ENCODE measurements at places on chromosomes 12 and 14.

- DNase-seq = peak; percentile 81
These were observed 82.6 kb upstream of the USP44 start for GRCh38 chr12:95633732-95634465.

DNA sequence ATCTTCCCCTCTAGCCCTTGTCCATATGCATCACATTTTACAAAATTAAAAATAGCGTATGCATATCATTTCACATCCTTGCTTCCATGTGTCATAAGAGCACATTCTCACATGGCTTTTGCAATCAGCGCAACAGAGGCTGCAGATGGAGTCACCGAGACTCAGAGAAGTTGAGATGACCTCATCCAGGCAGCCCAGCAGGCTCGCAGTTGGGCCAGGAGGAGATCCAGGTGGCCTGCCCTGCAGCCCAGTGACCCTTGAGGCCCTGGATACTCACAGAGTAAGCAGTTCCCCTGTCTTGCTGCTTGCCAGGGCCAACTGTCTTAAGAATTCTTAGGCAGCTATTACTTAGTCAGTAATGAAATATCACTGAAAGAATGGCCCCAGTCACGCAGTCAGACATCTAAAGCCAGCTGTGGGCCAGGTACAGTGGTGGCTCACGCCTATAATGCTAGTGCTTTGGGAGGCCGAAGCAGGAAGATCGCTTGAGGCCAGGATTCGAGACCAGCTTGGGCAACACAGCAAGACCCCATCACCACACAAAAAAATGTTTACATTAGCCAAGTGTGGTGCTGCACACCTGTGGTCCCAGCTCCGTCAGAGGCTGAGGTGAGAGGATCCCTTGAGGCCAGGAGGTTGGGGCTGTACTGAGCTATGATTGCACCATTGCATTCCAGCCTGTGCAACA is 9.1 kb downstream of the CAMKK2 start:
- no peak for DNase-seq

GRCh38 chr12:26422839-26423398 is 227.5 kb downstream of the SSPN start:
- no peak for DNase-seq

DNA sequence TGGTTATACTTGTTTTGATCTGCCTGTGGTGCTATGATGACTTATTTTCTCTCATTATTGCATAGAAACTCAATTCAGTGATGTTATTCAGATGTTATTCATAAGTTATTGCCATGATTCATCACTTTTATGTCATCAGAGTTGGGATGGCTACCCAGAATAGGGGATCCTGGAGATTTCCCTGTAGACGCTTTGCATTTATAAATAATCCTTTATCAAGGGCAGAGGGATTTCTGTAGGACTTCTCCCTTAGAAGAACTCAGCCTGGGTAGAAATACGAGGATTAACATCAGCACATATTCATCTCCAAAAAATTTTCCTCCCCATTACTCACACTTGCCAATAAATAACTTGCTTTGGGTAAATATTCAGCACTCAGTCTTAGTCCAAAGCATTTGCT is 4.9 kb downstream of the GPRC5A start:
- DNase-seq = no peak

- DNase-seq = no peak
These were observed 8.3 kb downstream of the TMX1 start for GRCh38 chr14:51248016-51248987.

DNA sequence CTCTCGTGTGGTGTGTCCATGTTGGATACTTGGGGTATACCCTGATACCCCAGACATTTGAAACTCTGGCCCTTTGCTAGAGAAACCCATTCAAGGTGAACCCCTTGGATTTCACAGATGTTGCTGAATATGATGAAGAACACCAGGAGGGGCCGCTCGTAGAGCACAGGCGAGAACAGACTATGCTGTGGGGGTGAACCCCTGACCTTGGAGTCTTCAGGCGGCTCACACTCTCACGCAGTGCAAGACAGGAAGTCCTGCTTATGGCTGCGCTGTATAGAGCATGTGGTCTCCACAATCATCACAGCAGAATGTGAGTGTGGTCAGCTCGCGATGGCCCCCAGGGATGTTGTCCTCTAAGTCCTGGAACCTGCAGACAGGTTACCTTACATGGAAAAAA is 60.4 kb downstream of the SLC15A4 start:
- no peak for DNase-seq

DNA sequence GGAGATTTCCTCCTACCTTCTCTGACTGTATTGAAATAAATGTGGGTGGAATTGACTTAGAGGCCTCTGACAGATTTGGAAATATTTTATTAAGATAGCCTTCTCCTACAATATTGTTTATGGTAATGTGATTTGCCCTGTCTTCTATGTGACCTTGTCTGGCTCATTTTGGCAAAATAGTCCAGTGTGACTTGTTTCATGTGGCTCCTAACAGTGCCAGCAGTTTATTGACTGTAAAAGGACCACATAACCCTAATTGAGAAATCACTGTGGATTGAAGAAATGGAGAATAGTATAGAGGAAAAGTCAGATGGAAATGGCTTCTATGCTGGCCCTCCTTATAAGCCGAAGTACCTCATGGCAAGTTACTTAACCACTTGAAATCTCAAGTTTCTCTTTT is 170.9 kb upstream of the PTPRQ start:
- DNase-seq = no peak

GRCh38 chr14:62696331-62696924 is 348.8 kb downstream of the KCNH5 start:
- no peak for DNase-seq

GRCh38 chr14:32720927-32721326 is 217.8 kb upstream of the NPAS3 start:
- no peak for DNase-seq

DNA sequence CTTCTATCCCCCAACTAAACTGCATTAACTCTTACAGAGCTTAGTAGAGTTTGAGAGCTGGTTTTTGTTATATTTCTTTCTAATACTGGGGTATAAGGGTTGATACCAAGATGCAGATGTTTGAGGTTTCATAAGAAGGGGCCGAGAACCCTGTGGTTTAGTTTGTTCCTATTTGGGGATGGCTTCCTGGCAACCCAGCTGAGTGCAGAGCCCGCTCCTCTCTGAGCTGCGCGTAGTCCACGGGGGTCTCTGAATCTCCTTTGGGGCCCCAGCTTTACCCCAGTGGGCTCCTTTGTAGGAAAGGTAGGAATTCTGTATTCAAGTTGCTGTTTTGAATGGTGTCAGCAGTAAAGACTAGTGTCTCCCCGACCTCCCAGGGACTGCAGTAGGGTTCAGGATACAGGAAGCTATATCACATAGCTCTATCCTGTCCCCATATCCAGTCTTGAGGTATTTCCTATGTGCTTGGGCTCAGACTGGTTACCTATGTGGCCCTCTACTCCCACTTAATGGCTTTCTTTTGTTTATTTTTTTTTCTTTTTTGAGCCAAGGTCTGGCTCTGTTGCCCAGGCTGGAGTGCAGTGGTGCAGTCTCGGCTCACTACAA is 25.4 kb downstream of the PLXNC1 start:
- DNase-seq = no peak

- DNase-seq = no peak
These were observed 10.3 kb downstream of the OR10P1 start for GRCh38 chr12:55647027-55647426.

DNA sequence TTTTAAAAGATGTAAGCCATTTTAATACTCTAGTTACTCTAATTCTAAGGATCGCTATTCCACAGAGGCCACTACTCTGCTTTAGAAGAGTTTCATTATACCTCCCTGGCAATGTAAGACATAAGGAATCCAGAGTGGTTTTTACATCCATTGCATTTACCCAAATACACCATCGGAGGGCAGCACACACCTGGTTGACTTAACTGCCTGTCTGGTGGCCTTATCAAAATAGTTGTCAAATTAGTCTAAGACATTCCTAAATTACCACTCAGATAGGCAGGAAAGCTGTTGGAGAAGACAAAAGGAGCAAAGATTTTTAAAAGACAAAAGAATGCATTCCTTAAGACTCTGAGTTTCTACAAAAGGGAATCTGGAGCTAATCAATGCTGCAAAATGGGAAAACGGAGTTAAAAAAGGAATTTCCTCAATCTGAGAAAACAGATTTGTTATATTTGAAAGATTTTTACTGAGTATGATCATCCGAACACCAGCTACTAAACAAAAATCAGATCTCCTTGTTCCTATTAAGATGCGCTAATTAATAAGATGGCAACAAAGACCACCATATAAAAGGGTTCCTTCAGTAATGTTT is 33.8 kb upstream of the FGD4 start:
- DNase-seq = peak; percentile 25

DNA sequence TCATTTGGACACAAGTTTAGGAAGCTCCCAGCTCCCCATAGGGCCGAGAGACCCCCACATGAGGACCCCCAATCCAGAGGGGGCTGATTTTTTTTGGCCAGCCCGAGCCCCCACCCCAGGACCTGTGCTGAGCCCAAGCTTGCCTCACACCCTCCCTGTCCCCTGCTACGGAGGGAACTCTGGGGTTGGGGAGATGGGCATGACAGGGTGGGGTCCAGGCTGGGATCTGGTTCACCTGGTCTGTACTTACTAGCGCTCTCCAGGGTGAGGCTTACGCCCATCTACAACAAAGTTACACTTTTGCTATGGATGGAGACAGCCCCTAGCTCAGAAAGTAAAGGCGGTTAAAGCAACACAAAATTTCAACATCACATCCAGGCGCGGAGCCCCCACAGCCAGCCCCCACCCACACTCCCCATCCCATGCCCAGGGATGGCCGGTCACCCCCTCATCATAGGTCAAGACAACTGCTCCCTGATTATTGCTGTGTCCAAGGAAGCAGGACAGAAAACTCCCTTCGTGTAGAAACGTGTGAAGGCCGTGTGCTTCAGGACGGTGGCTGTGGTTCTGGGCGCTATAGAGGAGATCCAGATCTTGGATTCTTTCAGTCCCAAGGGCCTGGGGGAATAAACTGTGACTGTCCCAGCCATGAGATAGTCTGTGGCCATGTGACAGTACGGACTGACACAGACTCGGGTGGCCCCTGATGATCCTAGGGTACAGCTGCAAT is 10.7 kb downstream of the SLC25A29 start:
- DNase-seq = no peak

GRCh38 chr12:96587691-96588090 is 98.3 kb downstream of the CFAP54 start:
- DNase-seq = no peak

DNA sequence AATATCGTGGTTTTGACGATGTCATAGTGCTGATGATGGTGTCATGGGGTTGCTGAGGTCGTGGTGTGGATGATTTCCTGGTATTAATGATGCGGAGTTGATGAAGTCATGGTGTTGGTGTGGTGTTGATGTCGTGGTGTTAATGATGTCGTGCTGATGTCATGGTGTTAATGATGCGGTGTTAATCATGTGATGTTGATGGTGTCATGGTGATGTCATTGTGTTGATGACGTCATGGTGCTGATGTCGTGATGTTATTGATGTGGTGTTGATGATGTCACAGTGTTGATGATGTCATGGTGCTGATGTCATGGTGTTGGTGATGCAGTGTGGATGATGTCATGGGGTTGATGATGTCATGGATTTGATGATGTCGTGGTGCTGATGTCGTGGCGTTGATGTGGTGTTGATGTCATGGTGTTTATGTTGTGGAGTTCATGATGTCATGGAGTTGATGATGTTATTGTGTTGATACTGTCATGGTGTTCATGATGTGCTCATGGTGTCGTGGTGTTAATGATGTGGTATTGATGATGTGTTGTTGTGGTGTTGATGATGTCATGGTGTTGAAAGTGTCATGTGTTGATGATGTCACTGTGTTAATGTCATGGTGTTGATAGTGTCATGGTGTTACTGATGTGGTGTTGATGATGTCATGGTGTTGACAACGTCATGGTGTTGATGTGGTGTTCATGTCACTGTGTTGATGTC is 48.5 kb upstream of the RIMBP2 start:
- DNase-seq = no peak

GRCh38 chr14:75424496-75424895 is 3.3 kb upstream of the JDP2 start:
- no peak for DNase-seq

- DNase-seq = no peak
These were observed 29.6 kb downstream of the ZFHX2 start for GRCh38 chr14:23521785-23522640.

GRCh38 chr14:50022661-50023060 is 93.7 kb downstream of the VCPKMT start:
- no peak for DNase-seq

DNA sequence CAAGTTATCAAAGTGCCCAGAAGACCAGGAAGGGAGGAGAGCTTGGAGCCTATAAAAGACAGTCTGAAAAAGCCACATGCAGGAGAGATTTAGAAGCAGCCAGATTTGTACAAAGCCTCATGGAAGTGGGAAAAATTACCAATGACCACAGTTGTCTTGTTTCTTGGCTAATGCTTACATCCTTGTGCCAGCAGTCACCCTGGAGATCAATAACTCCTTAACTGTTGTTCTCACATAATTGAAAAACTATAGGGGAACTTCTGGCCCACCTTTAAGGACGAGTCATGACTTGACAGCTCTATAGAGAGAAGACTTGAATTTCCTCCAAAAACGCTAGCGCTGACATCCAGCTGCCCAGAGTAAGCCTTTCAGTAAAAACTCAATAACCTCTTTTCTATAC is 313.1 kb downstream of the GALC start:
- DNase-seq = no peak

DNA sequence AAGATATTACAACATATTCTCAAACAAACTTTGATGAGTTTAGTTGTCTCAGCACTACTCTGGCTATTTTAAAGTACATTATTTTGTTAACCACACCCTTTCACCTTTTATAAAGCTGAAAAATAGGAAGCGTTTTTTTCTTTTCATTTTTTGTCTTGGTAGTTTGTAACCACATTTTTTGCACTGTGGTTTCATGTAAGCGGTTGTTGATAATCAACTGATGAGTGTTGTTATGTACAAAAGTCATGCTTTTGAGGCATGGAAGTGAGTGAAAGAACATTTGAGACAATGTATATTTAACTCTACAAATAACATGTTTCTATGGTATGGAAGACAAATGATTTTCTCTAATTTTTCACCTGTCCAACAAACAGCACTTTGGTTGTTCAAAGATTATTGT is 52.1 kb upstream of the ATP2B1 start:
- DNase-seq = no peak

DNA sequence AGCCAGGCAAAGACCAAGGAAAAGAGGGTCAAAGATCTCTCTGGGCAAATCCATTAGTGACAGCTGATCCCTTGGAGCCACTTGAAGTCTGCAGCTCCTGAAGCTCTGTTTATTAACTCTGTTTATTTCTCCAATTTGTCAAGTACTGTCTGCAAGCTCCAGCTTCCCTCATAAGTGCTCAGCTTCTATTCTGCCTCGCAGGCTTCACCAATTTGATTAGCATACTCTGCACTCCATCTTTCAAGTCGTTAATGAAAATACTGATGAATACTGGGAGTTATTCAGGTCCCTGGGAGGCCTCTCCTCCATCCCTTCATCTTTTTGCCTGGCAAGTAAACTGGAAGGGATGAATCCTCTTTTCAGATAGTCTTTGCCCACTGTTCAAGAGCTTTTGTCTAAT is 54.3 kb downstream of the TTC9 start:
- no peak for DNase-seq

GRCh38 chr12:89546151-89546550 is 20.3 kb upstream of the POC1B start:
- no peak for DNase-seq

GRCh38 chr12:45490232-45490881 is 239.1 kb upstream of the ARID2 start:
- DNase-seq = no peak

All from retinal pigment epithelial cell (primary cell).